ENCODE measurements at places on chromosomes 7 and 10. TPM values are rescaled to one million over a fixed set of nuclear protein-coding genes. Genes with fewer than 3 reads are reported as not detected.

The CNNM1 gene
- 1.7 TPM for total RNA-seq

The SEC61G gene
- 92.4 TPM for total RNA-seq

The SAMD9 gene
- total RNA-seq: 2.7 TPM

The GPR26 gene
- total RNA-seq: not detected

The SVOPL gene
- total RNA-seq: not detected

GRCh38 chr10:64573623-64574325 is 1052.6 kb downstream of the REEP3 start:
- no peak overlapping the region for H3K27ac ChIP-seq
- H3K4me1 ChIP-seq: peaks cover 15% of the 10 kb centered on the region
- no peak for DNase-seq
- H3K36me3 ChIP-seq: no peaks in the 10 kb centered on the region

DNA sequence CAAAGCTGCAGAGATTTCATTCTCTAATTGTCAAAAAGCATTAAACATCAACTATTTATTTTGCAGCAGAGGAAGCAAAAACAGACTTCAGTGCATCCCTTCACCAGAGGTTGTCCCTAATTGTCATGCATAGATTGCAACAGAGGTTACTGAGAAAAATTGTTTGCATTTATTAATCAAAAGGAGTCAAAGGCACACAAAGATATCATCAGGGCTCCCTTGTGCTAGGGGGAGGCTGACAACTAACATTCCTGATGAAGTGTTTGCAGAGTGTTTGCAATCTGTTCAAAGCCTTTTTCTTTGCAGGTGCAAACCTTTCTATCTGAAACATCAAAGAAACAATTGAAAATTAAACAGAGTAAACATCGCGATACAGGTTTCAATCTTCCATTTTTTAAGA is 227.5 kb downstream of the TEX36 start:
- no peaks in the 10 kb centered on the region for H3K4me1 ChIP-seq
- DNase-seq: peak; percentile 12
- no peak overlapping the region for H3K27ac ChIP-seq
- no peaks in the 10 kb centered on the region for H3K36me3 ChIP-seq

GRCh38 chr10:24701447-24701846 is 22.2 kb downstream of the ARHGAP21 start:
- peaks cover 25% of the 10 kb centered on the region for H3K4me1 ChIP-seq
- no peaks in the 10 kb centered on the region for H3K27me3 ChIP-seq
- no peak overlapping the region for H3K4me3 ChIP-seq
- no peak for DNase-seq

DNA sequence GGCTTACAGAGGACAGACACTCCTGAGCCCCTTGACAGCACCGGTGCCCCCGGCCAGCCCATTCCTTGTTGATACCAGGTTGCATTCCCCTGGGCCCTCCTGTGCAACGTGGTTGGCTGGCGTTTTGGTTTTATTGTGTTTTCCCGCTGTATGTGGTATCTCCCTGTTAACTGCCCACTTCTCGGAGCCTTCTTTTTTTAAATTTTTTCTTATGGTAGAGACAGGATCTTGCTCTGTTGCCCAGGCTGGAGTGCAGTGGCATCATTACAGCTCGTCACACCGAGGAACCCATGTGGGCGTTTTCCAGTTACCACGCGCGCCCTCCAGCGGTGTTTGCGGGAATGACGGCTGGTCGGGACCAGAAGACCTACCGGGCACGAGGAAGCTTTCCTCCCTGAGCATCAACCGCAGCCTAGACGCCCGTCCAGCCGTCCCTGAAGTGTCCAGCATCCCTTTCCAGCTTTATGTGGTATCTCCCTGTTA is 16.9 kb upstream of the ZFAND2A start:
- H3K4me1 ChIP-seq: peaks cover 8% of the 10 kb centered on the region
- H3K36me3 ChIP-seq: no peaks in the 10 kb centered on the region
- H3K27me3 ChIP-seq: no peaks in the 10 kb centered on the region
- DNase-seq: no peak
- no peak overlapping the region for H3K27ac ChIP-seq
- H3K4me3 ChIP-seq: no peak overlapping the region

DNA sequence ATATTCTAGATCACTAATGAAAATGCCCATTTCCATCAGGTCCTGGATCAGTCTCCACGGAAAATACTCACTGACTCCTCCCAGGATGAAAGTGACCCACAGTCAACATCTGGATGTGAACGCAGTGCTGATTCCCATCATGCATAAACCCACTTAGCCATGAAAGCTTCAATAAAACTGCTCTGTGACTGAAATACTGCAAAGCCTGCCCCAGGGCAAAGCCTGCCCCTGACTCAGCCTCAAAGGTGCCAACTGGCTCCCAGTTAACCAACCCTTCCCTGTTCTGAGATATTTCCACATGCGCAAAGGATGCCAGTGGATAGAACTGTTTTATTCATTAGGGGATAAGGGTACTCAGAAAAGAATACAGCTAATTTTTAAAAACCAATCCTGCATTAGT is 24.0 kb downstream of the OSBPL3 start:
- H3K36me3 ChIP-seq: no peaks in the 10 kb centered on the region
- H3K27ac ChIP-seq: no peak overlapping the region
- no peak for DNase-seq
- H3K4me3 ChIP-seq: no peak overlapping the region
- H3K27me3 ChIP-seq: no peaks in the 10 kb centered on the region

GRCh38 chr10:132634241-132634946 is 96.8 kb downstream of the INPP5A start:
- H3K27me3 ChIP-seq: no peaks in the 10 kb centered on the region
- no peak for DNase-seq

DNA sequence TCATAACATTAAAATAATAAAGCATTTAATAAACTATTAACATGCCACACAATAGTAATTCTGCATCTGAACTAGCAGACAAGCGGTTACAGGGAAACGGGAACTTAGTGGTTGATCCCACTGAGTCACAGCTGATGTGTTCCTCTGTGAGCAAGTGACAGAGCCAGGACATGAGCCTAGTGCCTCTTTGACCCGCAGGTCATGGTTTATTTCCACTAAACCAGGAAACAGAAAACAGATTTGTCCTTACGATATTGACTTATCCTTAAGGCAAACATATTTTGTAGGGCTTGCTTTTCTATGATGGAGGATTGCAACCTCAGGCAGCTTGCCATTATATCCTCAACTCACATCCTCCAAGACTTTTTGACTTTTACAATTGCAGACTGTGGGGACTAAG is 987.3 kb downstream of the CCSER2 start:
- H3K4me1 ChIP-seq: no peaks in the 10 kb centered on the region
- no peak for DNase-seq
- H3K4me3 ChIP-seq: no peak overlapping the region
- H3K27me3 ChIP-seq: no peaks in the 10 kb centered on the region
- no peak overlapping the region for H3K27ac ChIP-seq

Data from esophagus muscularis mucosa (tissue), 4 donors.